ENCODE measurements at places on chromosomes 7 and 10. TPM values are rescaled to one million over a fixed set of nuclear protein-coding genes. Genes with fewer than 3 reads are reported as not detected.

The ZCCHC24 gene
- 1.1 TPM for total RNA-seq

The TMEM270 gene
- not detected for total RNA-seq

The ITIH2 gene
- total RNA-seq, result not detected

The MNX1 gene
- total RNA-seq, result 0.17 TPM

The PSD gene
- 11.7 TPM for total RNA-seq

The GRK5 gene
- 24.8 TPM for total RNA-seq

The VSTM2A gene
- not detected for total RNA-seq

The PHKG1 gene
- 2.6 TPM for total RNA-seq

The OPALIN gene
- total RNA-seq, result not detected

The CHST12 gene
- 10.6 TPM for total RNA-seq

The PRKG1 gene
- not detected for total RNA-seq
